ENCODE measurements at places on chromosomes 13 and 19.

DNA sequence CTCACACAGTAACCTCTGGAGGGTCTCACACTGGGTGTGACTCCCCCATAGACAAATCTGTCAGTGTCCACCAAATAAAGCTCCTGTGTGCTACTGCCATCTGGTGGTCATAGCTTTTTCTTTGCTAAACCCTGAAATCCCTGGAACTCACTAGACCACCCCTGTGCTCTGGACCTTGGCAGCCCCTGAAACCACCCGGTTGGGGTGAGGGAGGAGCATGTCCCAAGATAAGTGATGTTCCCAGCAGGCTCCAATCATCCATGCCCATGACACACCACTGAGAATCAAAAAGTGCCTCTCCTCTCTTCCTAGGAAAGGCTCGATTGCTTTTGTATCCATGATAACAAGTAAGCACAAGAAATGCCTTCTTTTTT, 6.5 kb upstream of the HSD17B14 start:
- DNase-seq: peak; percentile 62

- DNase-seq: peak; percentile 20
Observed at GRCh38 chr19:29587518-29587986, 18.5 kb upstream of the POP4 start.

DNA sequence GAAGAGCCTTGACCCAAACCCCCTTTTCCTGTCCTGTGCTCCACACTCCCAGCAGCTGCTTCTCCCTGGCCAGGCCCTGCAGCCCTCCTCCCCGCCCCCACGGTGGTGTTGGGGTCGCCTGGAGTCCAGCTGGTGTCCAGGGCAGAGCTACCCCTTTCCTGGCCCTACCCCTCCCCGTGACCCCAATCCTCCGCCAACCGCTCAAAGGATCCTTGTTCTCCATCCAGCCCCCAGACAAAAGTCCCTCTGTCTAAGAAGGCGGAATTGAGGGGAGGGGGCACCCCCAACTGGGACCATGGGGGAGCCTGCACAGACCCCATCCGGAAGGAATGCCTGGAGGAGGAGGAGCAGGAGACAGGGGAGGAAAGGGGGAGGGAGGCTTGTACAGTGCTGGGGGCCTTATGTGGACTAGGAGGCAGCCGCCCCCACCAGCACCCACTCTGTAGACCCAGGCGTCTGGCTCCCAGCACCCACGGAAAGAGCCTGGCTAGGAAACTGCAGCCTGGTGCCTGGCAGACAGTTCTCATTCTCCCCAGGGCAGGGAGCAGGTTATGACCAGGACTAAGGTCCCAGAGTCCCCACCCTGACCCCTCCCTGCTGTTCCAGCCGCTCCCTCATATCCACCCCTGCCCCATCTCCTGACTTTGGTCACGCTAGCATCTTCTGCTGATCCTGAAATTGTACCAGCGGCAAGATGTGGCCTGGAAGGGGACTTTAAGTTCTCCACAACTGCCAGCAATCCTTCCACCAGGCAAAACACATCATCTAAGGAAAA, at the start of gene FXYD3:
TSS of gene FXYD3 (plus strand) at position 647 of the 775 bp plus-strand sequence. CDS start 3,554 bp downstream, outside the sequence.
- DNase-seq: no peak

GRCh38 chr13:20363172-20363571, 131.1 kb upstream of the GJB6 start:
- peak; percentile 2 for DNase-seq

GRCh38 chr13:95833719-95834118, 156.8 kb downstream of the DNAJC3 start:
- DNase-seq: peak; percentile 8

- no peak for DNase-seq
Observed at GRCh38 chr19:19421299-19421696, 15.8 kb downstream of the GATAD2A start.

- no peak for DNase-seq
Observed at GRCh38 chr13:96216543-96216942, 126.6 kb downstream of the HS6ST3 start.

DNA sequence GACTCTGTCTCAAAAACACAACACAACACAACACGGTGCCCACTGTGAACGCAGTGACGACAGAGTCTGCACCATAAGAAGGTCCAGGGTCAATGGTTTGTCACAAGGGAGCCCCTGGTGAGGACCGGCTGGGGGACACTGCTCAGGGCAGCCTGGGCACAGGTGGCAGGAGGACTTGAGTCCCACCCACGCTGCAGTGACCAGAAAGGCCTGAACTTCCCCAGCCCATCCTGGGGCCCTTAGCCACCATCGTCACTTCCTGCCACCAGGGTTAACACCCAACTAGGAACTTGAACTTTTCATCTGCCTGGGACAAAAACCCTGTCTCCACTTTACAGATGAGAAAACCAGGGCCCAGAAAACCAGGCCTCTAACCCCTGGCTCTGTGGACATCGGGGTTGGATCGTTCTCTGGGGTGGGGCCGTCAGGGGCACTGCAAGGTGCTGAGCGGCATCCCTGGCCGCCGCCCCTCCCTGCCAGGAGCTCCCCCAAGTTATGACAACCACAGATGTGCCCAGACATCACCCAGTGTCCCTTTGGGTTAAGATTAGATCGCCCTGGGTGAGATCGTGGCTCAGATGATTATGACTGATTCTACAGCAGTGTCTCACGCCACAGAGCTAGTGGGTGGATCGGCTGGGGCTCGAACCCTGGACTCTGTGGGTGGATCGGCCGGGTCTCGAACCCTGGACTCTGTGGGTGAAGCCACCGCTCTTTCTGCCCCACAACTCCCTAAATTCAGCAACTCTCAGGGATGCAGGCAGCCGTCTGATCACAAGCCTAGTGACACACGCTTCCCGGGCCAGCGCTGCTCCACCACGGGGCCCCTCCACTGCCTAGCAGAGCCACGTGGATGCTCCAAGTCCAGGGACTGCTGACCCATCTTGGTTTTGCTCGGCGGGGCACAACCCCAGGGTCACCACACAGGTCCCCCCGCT, 14.0 kb downstream of the MOB3A start:
- DNase-seq: no peak

DNA sequence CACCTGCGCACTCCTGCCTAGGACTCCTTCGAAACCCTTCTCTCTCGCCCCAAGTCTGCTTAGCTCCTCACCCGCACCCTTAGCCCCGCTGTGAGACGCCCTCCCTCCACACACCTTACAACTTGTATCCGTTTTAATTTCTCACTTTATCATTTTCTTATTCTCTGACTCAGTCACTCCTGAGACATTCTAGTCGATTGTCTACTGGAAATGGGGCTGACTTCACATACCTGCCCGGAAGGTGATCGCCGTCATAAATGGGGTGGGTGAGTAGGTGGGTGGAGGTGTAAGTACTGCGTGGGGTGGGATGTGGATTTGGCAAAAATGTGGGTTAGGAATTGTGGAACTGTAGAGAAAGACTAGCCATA, 714 bp downstream of the NDFIP2 start:
- no peak for DNase-seq

DNA sequence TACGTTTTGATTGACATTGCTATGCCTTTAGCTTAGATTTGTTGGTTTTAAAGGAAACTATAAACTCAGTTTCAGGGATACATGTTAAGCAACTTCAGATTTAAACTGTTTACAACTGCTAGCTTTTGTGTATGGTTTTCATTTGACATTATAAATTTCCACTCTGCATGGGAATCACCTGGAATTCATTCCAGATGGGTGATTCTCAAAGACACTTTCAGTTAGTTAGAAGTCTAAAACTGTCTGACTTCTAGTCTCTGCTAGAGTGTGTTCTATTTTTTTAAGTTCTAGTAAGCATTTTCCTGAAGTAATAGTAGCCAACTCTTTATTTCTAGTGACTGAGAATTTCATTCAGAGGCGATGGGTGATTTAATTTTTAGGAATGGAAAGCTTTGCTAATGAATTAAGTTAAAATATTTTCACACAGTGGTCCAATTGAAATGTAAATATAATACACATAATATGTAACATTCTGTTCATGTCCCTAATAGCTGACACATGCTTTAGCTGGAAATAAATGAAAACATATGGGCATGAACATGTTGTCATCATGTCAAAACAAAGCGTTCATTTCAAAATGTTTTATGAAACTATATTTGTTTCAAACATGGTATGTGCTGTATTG, 58.3 kb upstream of the CSNK1A1L start:
- DNase-seq: peak; percentile 87

DNA sequence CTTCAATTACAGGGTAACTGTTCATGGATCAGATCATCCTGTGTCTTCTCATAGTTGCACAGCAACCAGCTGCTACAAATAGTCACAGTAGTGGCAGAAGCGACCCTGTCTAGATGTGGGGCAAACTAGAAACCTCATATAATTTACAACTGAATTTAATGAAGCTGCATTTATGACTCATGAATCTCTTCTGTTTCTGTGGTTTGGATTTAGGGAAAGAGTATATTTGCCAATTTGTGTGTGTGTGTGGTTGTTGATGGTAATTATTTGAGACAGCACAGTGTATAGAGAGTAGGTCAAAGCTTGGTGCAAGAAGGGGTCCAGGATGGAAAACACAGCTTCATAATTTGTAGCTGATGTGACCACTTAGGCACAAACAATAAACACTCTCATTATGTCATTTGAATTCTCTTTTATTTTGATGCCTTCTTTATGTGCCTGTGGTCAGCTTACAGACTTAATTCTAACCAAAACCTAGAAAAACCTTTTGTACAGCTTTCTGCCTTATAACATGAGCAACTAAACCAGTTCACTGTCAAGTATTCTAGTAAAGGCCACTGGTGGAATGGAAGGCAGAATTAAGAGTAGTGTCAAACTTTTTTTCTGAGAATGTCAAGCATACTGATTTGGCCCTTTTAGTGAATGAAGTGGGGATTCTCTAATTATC, 218.1 kb downstream of the TBC1D4 start:
- peak; percentile 35 for DNase-seq

GRCh38 chr13:55728247-55728646, 1412.5 kb upstream of the PRR20A start:
- no peak for DNase-seq

Measured in fibroblast of skin of scalp (primary cell).